ENCODE measurements at places on chromosomes 2 and 18.

DNA sequence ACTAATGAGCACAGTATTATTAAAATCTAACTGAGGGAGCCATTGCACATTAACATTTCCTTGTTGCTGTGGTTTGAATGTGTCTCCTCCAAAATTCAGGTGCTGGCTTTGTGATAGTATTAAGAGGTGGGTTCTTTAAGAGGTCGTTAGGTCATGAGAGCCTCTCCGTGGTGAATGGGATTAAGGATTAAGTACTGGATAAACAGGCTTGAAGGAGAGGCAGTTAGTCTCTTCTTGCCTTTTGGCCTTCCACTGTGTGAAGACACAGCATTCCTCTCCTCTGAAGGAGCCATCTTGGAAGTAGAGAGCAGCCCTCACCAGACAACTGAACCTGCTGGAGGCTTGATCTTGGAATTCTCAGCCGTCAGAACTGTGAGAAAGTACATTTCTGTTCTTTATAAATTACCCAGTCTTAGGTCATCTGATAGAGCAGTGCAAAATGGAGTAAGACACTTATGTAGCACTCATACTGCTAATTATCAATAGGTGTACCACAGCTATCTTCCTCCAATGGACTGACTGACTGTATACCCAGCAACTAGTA is 182.7 kb downstream of the MYO3B start:
- no peak for DNase-seq

DNA sequence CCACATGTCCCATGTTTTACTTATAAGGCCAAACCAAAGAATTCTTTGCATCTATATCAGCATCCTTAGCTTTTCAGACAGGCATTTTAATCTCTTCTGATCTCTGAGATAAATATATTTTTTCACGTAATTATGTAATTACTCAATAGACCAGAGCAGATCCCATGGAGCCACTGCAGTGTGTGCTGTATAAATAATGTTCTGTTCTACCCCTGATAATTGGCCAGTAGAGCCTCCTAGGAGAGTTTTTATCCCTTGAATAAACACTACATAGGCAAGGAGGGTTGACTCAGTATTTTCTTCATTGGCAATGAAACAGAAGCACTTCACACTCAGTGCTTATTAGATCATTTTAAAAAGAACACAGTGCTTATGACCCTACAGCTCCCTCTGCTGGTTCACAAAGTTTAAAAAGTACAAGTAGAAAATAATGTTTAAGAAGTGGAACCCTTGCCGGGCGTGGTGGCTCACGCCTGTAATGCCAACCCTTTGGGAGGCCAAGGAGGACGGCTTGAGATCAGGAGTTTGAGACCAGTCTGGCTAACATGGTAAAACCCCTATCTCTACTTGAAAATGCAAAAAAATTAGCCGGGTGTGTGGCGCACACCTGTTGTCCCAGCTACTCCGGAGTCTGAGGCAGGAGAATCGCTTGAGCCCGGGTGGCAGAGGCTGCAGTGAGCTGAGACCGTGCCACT is 91.9 kb downstream of the PPP1R1C start:
- no peak for DNase-seq

- no peak for DNase-seq
Observed at GRCh38 chr2:222052934-222053367, 245.8 kb downstream of the PAX3 start.

DNA sequence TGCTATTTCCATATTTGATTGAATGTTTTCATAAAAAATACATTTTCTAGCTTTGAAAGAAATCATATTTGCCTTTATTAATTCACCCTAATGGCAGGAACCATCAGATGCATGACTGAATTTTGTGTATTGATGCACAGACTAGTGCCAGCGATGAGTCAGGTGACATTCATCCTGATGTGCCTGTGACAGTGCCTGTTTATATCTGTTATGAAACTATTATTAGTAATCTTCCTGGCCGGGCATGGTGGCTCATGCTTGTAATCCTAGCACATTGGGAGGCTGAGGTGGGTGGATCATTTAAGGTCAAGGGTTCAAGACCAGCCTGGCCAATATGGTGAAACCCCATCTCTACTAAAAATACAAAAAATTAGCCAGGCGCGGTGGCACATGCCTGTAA is 170.0 kb downstream of the TSN start:
- DNase-seq: no peak

DNA sequence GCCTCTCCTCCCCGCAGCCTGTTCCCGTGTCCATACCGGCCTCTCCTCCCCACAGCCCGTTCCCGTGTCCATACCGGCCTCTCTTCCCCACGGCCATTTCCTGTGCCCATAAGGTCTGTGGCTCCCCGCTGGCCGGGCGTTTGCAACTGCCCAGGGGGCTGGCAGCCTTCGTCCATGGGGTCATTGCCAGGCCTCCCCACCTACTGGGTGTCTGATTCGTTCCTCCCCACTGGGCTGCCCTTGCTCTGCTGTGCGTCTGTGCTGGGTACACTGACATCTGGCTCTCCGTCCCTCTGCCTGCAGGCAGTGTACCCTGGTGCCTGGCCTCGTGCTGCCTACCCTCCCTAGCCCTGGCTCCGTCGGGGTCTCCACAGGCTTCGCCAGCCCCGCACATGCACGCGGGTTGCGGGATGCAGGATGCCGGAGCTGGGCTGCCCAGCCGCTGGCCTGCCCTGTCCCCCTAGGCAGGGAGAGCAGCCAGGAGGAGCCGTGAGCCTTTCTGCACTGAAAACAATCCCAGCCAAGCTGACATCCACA is 67.8 kb downstream of the NFATC1 start:
- no peak for DNase-seq

DNA sequence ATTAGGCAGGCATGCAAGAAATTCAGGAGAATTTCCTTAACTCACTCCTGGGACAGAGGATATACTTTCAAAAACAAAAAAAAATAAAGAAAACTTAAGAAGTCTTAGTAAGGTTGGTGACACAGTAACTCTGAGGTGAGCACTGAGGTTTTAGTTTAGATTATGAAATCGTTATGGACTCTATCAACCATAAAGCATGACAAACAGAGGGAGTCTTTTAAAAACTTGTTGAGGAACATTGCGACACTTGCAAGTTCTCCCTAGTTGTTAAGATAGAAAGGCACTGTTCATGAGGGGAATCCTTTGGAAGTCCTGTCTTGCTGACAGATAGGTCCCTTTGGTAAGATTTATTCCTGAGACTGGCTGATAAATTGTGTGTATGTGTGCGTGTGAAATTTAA is 194.3 kb upstream of the ERBB4 start:
- no peak for DNase-seq

DNA sequence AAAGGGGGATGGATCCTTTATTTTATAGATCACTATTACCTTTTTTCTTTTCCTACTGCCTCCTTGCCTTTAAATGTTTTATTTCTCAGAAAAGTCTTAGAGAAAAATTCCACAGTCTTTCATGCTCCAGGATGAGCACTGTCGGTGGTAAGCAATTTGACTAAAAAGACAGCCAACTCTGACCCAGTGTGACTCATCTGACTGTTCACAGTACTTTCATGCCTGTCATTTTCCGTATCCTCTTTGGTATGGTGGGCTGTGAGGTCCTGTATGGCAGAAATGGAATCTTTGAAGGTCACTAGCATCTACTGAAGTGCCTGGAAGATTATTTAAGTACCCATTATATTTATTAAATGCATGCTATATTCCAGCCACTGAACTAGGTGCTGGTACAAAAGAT is 2.1 kb upstream of the RFTN2 start:
- no peak for DNase-seq

DNA sequence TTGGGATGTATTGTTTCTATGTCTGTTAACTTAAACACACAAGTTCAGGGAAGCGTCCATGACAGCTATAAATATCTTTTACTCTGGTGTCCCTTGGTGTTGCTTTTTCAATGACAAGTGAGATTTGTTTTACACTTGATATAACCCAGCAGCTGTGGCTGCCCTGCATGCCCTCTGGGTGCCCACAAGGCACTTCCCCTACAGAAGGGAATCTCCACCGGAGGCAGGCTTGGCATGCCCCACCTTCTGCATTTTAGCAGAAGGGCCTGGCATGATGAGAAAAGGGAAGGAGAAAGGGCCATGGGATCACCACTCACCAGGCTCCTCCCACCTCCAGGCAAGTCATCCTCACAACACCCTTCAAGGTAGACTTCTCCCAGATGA is 68.7 kb downstream of the TMEM247 start:
- DNase-seq: no peak

Data from omental fat pad (tissue), 4 donors.